Stimulated activated CD8-positive, alpha-beta memory T cell treated with anti-CD3 and anti-CD28 coated beads, Interleukin-4, amount 100 ng/mL, for 1 hour (primary cell): ENCODE measurements at places on chromosomes 7 and 10.

GRCh38 chr7:134329614-134330346, 13.1 kb upstream of the SLC35B4 start:
- no peak for DNase-seq

DNA sequence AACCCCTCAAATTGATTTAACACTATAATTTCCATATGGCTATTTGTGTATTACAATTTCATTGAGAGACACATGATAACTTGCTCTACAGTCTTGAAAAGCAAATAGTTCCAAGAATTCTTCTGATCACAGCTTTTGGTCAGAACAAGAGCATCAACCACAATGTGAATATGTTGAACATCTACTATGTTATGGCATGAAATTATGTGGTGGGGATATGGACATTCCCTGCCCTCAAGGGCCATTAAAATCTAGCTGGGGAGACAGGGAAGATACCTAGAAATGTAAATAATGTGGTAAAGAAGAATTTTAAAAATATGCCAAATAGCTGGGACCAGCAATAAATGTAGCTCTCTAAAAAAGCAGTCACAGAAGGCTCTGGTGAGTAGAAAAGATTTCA, 262.2 kb downstream of the FZD1 start:
- no peak for DNase-seq

GRCh38 chr7:46170021-46170420, 248.9 kb upstream of the IGFBP3 start:
- no peak for DNase-seq

DNA sequence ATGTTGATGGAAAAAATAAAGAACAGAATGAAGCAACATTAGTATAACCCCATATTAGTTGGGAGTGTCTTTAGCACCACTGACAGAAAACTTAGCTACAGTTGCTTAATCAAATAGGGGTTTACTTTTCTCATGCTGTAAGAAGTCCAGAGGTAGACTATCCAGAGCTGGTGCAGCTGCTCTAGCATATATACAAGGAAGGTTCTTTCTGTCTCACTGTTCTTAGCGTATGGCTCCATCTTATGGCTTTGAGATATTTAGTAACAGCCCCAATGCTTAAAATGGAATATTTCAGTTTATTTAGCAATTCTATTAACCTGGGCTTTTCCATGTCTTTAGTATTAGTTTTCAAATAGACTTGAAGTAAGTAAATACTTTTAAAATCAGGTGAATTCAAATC, 15.2 kb upstream of the WNT2 start:
- DNase-seq, result no peak

DNA sequence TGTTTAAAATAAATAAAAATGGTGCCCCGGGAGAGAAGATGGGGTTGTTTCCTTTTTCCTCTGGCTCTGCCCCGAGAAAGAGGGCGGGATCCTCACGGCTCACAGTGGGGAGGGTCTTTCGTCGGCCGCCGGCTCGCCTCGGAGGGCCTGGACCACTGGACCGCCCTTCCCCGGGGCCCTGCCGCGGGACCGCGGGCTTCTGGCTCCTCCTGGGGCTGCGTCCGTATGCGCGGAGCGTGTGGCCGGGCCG, 3.5 kb upstream of the IGF2BP3 start:
- DNase-seq, result no peak

- DNase-seq, result no peak
These were observed 1.5 kb upstream of the C10orf95 start for GRCh38 chr10:102452672-102453340.

GRCh38 chr10:76192694-76193320, 761.4 kb downstream of the LRMDA start:
- no peak for DNase-seq

DNA sequence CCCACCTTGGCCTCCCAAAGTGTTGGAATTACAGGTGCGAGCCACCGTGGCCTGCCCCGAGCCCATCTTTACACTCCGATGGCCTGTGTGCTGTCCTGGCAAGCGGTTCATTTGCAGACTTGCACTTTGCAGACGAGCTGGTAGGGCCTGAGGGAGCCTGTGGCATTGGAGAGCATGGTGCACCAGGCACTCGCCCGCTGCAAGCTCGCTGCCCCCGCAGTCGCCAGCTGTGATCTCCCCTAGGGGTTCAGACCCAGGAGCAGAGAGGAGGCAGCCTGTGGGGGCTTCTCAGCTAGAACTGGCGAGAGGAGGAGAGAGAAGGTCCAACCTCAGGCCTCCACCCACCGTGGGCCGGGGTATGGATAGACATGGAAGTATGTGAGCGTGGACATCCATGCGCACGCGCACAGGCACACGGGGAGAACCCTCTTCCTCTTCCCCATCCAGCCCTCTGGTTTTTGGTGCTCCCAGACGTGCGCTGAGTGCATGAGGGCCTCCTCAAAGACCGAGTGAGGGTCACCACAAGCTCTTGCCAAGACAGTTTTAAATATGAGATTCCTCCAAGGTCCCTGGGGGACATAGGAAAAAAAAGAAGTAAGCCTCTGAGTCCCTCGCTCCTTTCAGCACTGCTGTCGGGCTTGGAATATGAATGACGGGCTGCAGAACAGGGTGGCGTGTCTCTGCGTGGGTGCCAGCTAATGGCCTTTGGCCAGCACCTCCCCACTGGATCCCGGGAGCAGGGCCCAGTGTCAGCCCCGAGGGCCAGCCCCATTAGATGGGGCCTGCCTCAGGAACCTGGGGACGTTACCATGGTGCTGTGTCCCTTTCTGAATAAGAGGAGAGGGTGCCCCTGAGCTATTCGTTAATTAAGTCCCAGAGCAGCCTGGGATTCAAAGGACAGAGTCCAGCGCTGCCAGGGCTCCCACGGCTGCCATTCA, 15.1 kb upstream of the TTYH3 start:
- DNase-seq, result no peak

- DNase-seq, result no peak
These were observed 42.8 kb upstream of the WNT8B start for GRCh38 chr10:100419911-100420449.

- no peak for DNase-seq
These were observed 4.2 kb upstream of the ADGRA1 start for GRCh38 chr10:133083422-133084100.

- no peak for DNase-seq
These were observed 650.5 kb upstream of the SORCS1 start for GRCh38 chr10:107814865-107815487.

GRCh38 chr7:157002819-157003421, 7.5 kb downstream of the MNX1 start:
- no peak for DNase-seq

DNA sequence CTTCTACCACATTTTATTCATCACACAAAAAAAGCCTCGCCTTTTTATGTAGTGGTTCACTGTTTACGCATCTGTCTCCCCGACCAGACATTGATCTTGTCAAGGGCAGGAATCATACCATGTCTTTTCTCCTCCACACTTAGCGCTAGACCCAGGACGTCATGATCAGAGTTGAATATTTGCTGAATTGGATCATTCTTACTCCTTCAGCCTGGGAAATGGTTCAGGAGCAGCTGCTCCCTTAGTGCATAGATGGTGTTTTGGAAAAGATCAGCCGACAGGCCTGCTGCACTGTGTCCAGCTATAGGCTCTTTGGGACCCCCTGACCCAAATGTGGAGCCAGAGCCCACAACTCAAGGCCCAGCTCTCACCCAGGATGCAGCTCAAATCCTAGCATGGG, 249.1 kb upstream of the TMEM72 start:
- DNase-seq, result no peak

GRCh38 chr7:85424298-85424697, 237.4 kb upstream of the SEMA3D start:
- no peak for DNase-seq

- DNase-seq, result no peak
These were observed 22.9 kb upstream of the IFIT2 start for GRCh38 chr10:89278900-89279392.

- no peak for DNase-seq
These were observed 19.0 kb downstream of the STEAP1 start for GRCh38 chr7:90173127-90173844.

DNA sequence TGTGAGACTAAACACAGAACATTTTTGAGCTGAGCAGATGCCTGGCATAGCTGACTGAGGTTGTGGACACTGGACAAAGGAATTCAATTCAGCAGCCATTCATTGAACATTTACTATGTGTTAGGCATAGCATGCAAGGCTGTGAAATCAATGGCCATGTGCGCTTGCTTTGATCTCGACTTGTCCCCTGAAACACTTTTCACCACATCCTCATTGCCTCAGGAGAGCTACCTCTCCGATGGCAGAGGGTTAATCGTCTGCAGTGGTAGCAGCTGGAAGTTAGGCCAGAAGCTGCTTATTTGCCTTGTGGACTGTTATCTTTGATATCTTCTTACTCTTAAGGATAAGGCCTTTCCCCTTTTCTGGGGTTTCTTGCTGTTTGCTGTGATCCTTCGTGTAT, 297.8 kb downstream of the AUTS2 start:
- DNase-seq, result no peak

DNA sequence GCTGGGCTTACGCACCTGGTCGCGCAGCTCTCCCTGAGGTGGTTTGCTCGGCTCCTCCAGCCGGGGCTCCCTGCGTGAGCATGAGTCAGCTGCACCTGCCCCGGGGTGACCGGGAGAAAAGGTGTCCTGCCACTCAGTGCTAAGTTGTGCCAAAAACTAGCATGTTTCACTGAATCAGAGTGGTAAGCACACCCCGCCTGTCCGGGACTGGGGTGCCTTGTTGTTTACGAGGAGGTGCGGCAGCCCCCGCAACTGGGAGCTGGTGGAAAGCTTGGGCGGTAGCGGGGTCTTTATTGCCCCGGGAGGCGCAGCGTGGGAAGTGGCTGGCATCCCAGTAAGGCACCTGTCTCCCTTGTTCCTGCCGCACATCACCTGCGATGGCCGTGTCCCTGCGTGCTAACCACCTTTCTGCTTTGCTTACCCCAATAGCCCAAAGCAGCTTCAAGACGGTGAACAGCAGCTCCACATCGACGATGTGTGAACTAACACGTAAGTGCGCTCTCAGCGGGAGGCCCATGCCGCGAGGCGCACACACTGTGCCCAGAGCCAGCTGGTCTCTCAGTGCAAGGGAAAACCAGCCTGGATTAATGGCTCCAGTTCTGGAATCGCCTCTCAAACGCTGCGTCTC, 506.6 kb upstream of the FOXK1 start:
- no peak for DNase-seq

GRCh38 chr10:11993834-11994468, 48.7 kb downstream of the UPF2 start:
- no peak for DNase-seq

DNA sequence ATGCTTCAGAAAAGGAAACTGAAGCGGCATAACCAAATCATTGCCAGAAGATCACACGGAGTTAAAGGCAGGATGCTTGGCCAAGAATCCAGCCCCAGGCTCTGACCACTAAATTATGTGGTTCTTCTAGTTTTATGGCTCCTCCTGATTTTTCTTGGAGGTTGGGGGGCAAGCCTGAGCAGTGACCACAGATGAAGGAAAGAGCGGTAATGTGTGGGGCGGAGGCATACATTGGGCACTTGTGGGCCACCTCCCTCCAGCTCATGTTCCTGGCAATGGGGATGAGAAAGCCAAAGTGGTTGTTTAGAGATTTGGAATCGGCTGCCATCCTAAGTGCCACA, 3.2 kb downstream of the TRPV6 start:
- no peak for DNase-seq

DNA sequence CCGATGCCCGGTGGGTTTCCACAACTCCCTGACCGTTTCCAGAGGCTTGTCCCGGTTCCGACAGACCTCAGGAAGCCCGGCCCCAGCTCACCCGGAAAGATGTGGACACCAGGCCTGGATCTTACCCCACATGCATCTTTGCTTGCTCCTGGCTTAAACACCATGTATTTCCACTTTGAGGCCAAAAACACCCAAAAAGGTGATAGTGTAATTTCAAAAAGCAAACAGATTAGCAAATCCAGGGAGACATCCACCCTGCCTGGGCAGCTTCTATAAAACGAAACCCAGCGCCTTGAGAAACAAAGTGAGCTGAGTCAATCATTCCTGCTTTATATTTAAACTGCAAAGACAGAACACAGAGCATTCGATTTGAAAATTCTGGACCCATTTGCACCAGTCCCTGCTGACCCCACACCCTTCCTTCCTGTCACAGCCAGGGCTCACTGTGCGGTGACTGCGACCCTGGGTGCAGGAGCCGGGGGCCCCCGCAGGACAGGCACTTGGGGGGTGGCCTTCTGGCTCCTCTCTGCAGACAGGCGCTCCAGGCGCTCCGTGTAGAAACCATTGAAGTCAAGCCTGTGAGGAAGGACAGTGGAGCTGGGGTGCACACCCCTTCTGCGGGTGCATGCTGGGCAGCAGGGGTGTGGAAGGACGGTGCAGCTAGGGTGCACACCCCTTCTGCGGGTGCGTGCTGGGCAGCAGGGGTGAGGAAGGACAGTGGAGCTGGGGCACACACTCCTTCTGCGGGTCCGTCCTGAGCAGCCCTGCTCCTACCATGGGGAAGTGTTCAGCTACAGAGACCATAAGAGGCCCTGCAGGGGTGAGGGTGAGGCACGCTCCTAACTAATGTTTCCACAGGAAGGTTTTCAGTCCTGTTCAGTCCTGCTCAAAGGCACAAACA, 2.9 kb upstream of the ADAM8 start:
- DNase-seq, result no peak

DNA sequence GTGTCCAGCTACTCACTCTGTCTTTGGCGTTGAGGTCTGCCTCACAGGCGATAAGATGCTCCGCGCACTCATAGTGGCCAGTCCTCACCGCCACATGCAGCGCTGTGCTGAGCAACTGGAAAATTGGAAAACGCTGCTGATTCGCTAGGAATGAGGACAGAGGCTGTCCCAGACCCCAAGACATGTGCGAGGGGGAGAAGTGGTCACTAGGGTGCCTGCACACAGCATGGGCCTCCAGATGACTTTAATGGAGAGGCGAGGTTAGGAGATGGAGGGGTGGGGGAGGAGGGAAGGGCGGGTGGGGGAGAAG, 5.2 kb downstream of the ANKRD1 start:
- DNase-seq, result no peak

DNA sequence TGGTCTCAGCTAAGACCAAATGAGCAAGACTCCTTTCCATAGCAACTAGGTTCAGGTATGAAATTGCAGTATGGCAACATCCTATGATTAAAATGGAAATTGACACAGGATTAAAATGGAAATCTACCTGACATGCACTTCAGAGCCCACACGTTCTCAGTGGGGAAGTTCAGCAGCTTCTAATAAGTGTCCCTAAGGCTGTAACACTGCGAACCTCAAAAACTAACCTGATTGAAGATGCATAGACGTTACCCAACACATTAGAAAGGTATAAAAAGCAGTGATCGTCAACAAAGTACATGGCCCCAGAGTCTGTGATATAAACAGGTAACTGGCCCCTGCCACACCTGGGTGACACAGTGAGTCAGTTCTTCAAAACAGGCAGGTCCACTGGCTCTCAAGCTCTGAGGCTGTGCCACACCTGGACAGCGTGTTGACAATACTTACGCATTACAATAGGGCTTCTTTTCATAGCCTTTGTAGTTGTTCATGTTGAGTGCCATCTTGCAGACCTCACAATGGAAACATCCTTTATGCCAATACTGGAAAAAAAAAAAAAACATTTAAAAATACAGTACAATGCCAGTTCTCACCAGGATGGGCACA, 274.9 kb upstream of the NEBL start:
- no peak for DNase-seq

GRCh38 chr7:5348134-5349004, 65.6 kb downstream of the SLC29A4 start:
- no peak for DNase-seq
